Bone marrow (tissue), 2 donors: ENCODE measurements at places on chromosomes 3 and 15.

DNA sequence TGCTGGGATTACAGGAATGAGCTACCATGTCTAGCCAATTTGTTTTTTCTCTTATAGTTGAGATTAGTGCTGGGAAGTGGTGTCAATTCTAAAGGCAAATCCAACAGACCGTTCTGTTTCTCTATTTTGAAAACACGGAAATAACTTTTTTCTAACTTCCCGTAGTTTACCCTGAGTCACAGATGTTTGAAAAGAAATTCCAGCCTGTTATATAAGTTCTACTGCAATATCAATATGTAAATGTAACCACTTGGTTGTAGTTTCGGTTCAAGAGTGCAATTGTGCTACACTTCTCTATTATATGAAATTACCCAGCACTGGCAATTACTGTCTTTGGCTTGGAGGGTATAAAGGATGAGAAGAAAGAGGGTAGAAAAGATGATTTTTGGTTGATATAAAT lies 22.3 kb upstream of the GNB4 start:
- no peak for DNase-seq

DNA sequence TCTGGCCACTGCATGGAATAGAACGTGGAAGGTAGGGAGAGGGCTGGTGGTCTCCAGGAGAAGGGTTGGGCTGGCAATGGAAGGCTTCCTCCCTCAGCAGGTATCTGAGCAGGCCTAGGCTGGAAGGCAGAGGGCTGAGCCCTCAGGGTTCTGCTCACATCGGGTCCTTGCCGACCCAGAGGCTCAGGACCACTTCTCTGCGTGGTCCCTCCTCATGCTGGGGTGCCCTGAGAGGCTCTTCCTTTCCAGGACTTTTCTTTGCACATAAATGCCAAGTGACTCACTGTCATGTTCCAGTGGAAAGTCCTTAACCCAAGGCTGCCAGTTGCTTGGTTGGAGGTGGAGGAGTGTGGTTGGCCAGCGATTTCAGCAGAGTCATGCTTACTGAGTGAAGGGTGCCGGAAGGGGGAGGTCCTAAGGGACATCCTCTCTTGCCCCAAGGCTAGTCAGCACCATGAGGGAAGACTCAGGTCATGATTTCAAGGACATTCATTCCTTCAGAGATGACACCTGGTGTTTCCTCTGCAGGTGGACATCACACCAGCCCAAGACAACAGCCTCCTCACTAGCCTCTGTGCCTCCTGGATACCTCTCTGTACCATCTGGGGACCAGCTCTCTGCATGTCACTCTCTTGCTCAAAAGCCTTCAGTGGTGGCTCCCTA lies 8.2 kb downstream of the SLC6A6 start:
- DNase-seq: peak; percentile 97

GRCh38 chr3:39318301-39318700 lies 11.2 kb upstream of the CCR8 start:
- no peak for DNase-seq

DNA sequence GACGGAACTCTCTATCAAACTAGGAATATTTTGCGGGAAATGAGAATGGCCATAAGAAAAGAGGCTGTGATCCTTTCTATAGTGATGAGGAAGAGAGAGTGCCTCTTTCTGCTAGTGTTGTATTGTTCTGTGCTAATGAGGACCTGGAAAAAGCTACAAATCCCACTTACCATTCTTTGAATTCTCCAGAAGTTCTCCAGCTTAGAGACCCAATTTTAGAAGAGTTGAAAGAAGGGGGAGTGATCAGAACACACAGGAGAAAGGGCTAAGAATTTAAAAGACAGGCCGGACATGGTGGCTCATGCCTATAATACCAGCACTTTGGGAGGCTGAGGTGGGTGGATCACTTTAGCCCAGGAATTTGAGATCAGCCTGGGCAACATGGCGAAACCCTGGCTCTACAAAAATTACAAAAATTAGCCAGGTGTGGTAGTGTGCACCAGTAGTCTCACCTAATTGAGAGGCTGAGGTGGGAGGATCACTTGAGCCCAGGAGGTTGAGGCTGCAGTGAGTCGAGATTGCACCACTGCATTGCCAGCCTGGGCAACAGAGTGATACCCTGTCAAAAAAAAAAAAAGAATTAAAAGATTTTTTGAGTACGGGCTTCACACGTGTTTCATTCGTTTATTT lies 126.9 kb downstream of the IQCH start:
- no peak for DNase-seq

GRCh38 chr3:46863261-46863782 lies at the start of gene MYL3:
MYL3 (minus strand) TSS chr3:46863444; CDS start chr3:46863390, 54 bp downstream.
- no peak for DNase-seq

DNA sequence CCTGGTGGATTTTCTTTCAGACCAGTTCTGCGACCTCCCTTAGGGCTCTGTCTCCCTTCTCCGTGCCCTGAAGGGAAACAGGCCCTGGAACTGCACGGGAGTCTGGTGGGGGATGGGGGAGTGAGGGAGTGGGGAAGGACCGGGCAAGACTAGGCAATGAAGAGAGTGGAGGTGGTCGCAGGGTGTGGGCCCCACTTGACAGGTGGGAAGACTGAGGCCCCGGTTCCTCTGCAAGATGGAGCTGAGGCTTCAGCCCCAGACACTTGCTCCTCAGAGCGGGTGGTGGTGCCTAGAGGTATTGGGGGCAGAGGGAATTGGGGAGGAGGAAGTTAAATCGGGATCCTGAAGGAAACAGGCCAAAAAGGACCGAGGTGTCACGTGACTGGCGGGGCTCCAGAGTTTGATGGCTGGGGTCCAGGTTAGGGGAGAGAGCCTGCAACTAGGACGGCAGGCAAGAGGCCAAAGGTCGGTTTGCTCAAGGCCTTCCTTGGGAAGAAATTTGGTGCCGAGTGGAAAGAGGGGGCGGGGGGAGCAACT lies 597 bp upstream of the CAMK1 start:
- no peak for DNase-seq

GRCh38 chr3:65070968-65071367 lies 383.2 kb upstream of the ADAMTS9 start:
- DNase-seq: no peak

DNA sequence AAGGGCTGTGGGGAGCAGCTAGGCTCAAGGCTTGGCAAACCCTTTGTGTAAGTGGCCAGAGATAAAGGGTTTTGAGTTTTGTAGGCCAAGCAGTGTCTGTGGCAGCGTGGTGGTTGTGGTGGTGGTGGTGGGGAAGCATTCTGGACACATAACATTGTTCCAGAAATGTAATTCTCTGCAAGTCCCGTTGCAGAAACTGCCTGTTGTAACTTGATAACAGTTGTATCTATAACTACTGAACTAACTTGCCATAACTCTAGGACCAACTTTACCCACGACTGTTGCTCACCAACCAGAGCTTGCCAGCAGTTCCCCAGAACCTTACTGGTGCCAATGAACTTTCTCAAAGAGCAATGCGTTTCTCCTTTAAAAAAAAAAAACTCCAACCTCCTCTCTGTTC lies 18.1 kb upstream of the TMEM40 start:
- DNase-seq: no peak

DNA sequence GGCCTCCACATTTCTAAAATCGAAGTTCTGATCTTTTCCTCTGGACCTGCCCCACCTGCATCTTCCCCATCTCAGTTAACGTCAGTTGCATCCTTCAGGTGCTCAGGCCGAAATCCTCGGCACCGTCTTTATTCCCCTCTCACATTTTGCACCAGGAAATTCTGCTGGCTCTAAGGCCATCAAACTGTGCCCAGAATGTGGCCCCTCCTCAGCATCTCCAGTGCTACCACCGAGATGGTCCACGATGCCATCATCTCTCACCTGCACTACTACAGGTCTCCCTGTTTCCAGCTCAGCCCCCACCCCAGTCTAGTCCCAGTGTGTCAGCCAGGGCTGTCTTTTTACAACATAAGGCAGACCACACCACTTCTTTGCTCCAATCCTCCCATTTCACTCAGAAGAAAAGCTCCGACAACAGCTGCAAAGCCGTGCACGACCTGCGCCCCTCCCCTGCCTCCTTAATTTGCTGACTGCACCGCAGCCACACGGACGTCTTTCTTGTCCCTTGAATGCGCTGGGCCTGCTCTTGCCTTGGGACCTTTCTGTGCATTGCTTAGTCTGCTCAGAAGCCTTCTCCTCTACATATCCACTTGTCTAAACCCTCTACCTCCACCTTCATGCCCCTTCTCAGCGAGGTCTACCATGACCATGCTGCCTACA lies 14.4 kb downstream of the MUC20 start:
- no peak for DNase-seq
